ENCODE measurements at places on chromosomes 2 and 18.

DNA sequence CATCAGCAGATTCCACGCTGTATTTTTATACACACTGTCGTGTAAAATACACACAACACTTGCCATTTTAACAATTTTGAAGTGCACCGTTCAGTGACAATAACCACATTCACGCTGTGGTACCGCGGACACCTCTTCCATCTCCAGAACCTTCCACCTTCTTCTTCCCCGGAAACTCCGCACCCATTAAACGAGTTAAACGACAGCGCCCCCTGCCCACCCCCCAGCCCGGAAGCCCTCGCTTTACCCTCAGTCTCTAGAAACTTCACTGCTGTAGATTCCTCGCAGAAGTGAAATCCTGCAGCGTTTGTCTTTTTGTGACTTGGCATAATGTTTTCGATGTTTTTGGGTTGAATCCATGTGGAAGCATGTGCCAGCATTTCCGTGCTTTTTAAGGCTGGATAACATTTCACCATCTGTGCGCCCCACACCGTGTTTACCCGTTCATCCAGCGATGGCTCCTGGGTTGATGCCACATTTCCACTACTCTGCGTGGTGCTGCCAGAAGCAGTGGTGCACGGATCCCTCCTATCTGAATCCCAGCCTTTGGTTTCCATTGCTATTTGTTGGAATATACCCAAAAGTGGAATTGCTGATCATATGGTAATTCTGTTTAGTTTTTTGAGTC lies 32.0 kb upstream of the TMEM18 start:
- no peak for DNase-seq

- DNase-seq: no peak
Observed at GRCh38 chr2:86068136-86068588, 37.5 kb downstream of the POLR1A start.

DNA sequence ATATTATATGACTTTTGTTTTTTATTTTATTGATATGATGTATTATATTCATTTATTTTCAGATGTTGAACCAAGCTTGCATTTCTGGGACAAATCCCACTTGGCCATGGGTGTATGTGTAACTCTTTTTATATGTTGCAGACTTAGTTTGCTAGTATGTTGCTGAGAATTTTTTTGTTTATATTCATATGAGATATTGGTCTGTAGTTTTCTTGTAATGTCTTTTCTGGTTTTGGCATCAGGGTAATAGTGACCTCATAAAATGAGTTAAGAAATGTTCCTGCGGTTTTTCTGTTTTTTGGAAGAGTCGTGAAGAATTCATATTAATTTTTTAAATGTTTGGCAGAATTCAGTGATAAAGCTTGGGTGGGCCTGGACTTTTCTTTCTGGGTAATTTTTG lies 88.7 kb downstream of the ASB1 start:
- DNase-seq: no peak

DNA sequence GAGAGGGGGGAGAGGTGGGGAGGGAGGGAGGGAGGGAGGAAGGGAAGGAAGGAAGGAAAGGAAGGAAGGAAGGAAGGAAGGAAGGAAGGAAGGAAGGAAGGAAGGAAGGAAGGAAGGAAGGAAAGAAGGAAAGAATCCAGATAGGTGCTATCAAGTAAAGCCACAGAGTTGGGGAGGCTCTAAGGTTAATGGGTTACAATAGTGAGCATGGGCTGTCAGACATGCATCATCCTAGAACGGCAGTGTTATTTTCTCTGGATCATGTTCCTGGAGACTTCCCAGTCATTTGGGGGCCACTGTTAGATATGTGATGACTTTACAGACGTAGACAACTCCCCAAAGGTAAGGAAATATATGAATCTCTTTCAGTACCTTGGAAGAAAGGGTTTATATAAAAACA lies 31.1 kb downstream of the CDK15 start:
- DNase-seq: no peak

GRCh38 chr2:120338015-120338414 lies 7.9 kb upstream of the INHBB start:
- no peak for DNase-seq

GRCh38 chr2:220904015-220904414 lies 668.1 kb downstream of the EPHA4 start:
- no peak for DNase-seq
